Tongue (tissue), 3 donors: ENCODE measurements at places on chromosomes 7 and 10.
A peak's percentile ranks its signal among the peaks of the same experiment; 100 is the strongest.

GRCh38 chr7:85039196-85039923 is 147.5 kb downstream of the SEMA3D start:
- no peak for DNase-seq

DNA sequence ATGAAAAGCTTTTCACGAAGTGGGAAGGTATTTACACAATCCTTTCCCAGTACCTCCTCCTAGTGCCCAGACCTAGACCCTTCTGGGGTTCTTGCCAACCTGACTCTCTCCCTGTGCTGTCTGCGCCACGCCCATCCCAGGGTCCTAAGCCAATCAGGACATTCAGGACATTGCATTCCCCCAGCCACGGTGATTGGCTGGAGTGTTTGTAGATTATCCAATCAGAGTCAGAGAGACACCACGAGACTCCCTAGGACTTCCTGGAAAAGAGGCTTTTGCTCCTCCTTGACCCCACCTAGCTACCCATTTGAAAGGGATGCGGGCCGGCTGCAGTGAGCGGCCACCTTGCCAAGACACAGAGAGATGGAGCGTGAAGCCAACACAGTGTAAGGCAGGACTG is 3.5 kb upstream of the GDF2 start:
- DNase-seq: no peak

GRCh38 chr10:77526868-77527617 is 110.6 kb downstream of the KCNMA1 start:
- peak; percentile 81 for DNase-seq

DNA sequence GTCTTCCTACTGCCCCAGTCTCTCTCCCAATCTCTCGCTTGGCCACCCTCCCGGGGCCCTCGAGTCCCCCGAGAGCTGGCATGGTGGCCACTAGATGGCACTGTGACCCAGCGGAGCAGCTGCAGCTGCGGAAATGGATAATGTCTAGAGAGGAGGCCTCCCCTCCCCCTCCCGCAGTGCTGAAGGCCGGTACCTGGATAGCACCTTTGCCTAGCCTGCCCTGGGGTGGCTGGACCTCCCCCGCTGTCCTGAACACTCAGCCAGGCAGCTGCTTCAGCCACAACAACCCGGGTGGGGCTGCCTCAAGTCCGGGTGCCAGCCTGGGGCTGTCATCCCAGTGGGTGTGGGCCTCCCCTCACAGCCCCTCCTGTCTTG is 65.2 kb downstream of the GOLGA7B start:
- DNase-seq: peak; percentile 69

GRCh38 chr10:19546224-19546623 is 270.0 kb upstream of the PLXDC2 start:
- DNase-seq: peak; percentile 26

- no peak for DNase-seq
These were observed 9.2 kb downstream of the TNPO3 start for GRCh38 chr7:129045682-129046081.
